GM04503 (cell line): ENCODE measurements at places on chromosomes 2 and 18.

- no peak for DNase-seq
Observed at GRCh38 chr2:62391696-62392095, 114.3 kb downstream of the TMEM17 start.

GRCh38 chr2:51291762-51292551 lies 260.0 kb upstream of the NRXN1 start:
- DNase-seq: no peak

DNA sequence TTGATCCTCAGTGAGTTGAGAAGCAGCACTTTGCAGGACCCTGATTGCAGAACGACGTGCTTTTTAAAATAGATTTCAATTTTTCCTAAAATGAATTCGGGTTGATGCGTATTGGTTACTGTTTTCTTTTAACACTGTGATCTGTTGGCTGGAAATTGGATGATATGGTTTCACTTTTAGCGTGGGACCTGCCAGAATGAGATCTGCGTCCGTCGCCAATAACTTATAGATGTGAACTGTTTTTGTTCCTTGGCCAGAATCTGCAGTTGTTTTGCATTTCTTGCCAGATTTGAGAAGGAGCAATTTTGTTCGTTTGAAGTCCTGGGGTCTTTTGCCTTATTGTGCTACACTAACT lies 703 bp downstream of the UGGT1 start:
- no peak for DNase-seq

DNA sequence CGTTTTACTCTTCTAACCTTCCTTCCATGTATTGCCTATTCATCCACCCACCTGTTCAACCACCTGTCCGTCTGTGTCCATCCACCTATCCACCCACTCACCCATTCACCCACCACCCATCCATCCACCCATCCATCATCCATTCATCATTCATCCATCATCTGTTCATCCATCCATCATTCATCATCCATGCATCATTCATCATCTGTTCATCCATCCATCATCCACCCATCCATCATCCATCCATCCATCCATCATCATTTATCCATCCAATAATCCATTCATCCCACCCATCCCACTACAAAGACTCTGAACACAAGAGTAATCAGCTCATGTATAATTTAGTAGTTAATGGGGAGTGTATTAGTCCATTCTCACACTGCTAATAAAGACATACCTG lies 78.0 kb downstream of the ACOXL start:
- DNase-seq: no peak

- no peak for DNase-seq
Observed at GRCh38 chr2:54954705-54955357, 95.4 kb downstream of the RTN4 start.

DNA sequence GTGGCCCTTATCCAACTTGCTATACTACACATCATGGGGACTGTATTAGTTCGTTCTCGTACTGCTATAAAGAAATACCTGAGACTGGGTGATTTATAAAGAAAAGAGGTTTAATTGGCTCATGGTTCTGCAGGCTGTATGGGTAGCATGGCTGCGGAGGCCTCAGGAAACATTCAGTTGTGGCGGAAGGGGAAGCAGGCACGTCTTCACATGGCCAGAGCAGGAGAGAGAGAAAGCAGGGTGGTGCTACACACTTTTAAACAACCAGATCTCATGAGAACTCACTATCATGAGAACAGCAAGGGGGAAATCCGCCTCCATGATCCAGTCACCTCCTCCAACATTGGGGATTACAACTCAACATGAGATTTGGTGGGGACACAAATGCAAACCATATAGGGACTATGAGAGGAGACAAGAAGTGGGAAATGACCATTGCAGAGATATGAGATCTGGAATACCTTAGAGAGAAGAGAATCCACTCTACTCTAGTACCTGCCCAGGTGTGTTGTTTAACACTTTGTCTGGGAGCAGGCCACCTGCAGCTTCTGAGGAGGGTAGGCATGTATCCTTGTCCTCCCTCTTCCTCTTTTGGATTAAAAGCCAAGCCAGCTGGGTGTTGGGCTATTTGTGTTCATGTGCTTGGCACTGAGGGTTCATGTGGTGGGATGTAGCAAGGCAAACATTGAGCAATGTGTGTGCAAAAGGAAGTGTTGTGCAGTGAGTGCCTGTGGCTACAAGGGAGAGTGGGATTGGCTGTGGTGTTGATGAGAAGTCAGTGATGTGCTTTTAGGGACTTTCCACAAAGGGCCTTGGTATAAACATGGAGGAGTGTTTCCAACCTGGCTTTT lies 22.8 kb downstream of the TTLL4 start:
- DNase-seq: no peak

DNA sequence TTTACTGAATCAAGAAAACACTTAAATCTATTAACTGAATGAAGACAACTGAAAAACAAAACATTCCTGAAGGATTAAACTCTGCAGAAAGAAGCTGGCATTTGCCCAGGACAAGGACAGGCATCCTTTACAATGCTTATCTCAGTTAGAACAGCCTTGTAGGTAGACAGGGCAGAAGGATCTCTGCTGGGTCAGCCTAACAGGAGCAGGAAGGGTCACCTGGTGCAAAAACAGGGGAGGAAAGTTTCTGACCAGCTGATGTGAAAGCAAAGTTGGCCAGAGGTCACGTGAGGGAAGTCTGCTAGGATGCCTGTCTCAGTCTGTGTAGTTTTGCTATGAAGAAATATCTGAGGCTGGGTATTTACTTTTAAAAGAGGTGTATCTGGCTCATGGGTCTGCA lies 348.6 kb downstream of the ANAPC1 start:
- peak; percentile 27 for DNase-seq

DNA sequence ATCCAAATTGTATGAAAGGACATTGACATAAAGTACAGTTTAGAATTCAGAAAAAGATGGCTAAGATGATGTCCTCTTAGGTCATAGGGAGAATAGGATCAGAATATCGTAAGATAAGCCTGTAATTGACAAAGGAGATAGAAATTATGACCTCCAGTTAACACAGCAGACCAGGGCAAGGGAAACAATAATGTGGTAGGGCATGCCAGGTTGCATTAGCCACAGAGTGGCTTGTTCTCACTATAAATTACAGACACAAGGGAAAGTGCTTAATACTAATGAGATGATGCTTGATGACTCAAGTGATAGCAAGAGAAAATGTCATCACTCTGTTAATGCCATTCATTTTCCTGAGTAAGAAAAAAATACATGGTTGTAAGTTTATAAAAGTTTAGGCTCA lies 48.9 kb upstream of the LRP1B start:
- no peak for DNase-seq

DNA sequence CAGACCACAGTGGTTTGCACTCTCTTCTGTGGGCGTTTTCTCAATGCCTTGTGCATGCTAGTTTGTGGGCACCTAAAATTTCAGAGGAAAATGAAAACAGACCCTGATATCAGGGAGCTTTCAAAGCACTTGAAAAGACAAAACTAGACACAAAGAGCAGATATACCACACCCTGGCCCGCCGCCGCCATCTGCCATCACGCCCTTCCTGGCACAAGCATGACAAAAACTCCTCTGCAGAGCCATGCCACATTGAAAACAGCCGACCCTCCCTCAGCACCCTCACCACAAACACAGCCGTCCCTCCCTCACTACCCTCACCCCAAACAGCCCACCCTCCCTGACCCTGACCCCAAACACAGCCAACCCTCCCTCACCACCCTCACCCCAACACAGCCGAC lies 84.8 kb upstream of the RAB6C start:
- no peak for DNase-seq

DNA sequence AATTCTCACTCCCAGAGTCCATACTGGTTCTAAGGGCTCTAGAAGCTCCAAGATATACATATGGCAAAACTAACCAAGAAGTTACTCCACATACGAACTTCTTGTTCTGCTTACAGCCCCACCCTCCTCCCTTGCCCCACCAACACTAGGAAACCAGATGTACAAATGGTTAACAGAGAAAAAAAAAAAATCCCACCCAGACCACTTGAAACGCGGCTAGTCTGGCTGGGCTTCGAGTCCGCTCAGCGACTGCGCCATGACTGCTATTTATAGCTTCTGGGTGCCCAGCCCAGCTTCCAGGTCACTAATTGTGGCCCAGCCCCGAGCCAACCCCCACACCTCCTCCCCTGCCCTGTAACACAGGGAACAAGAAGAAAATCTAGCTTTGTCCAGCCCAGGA lies 47.0 kb upstream of the IHH start:
- no peak for DNase-seq

GRCh38 chr2:218865999-218866398 lies 6.4 kb downstream of the WNT6 start:
- DNase-seq: no peak

DNA sequence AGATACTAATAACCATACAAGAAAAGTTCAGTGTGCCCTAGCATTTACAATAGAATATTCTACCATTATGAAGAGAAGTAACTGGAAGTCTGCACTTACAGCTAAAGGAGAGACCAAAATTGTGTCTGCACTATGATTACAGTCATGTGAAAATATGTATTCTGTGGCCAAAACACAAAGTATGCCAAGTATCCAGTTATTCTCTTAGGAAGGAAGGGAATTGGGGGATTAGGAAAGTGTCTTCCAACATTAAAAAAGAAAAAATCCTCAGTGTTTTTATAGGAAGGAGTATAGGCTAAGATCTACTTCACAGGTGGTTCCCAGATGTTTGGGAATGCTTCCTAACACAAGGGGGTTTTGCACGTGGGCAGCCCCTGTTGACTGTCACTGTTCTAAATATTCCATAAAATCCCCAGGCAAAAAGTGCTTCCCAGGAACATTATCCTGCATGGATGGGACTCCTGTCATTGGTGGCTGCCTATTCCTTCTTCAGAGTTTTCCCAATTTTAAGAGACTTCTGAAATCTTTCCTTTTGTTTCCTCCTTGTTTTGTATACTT lies 180.2 kb upstream of the KLHL29 start:
- DNase-seq: no peak

DNA sequence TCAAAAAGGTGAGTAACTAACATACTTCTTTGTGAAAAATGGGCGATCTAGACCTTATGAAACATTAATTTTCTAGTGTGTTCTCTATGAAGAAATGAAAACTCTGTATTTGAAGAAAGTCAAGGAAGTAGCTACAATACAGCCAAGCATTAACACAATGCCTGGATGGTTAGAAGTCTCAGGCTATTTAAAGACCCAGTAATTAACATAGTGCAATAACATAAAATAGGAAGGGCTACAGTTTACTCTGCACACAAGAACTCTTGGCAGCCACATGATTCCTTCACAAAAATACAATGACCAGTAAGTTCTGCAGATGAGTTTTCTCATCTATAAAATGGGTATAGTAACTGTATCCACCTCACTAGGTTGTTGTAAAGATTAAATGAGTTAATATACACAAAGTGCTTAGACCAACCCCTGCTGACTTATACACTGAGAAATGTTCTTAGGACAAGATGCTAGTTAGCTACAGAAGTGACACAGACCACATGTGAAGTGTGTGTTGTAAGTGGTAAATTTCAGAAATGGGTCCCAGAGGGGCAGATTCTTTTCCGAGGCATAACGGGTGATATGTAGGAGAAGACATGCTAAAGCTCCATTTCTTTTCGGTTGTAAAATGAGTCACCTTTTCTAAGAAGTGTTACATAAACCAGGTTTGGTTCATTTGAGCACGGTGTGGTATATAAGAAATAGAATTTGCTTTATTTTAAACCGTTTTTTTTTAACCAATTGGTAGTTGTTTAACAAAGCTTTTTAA lies 61.8 kb downstream of the CXCR4 start:
- no peak for DNase-seq

GRCh38 chr2:188678882-188679281 lies 295.3 kb upstream of the COL3A1 start:
- DNase-seq: no peak

- no peak for DNase-seq
Observed at GRCh38 chr2:10817413-10817812, 4.8 kb upstream of the PDIA6 start.

DNA sequence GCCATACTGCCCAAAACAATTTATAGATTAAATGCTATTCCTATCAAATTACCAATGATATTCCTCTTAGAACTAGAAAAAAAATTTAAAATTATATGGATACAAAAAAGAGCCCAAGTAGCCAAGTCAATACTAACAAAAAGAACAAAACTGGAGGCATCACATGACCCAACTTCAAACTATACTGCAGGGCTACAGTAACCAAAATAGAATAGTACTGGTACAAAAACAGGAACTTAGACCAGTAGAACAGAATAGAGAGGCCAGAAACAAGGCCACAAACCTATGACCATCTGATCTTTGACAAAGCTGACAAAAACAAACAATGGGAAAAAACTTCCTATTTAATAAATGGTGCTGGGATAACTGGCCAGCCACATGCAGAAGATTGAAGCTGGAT lies 86.1 kb upstream of the KYNU start:
- no peak for DNase-seq

- no peak for DNase-seq
Observed at GRCh38 chr2:226550801-226551200, 248.8 kb downstream of the IRS1 start.

DNA sequence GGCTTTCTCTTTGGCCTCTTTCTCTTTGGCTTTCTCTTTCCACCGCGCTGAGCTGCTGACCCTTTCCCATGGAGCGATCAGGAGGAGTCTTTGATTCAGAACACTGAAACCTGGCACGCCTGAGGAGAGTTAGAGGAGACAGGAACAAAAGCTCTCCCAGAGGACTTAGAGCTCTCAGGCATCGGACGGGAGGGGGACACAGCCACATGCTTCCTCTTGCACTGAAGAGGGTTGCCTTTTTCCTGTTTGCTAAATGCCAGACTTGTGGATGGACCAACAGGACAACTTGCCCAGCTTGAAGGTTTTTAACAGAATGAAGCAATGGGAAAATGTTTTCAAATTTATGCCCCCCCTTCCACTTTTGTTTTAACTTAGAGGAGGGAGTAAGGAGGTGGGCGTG lies 3.6 kb upstream of the PTPN18 start:
- DNase-seq: no peak

DNA sequence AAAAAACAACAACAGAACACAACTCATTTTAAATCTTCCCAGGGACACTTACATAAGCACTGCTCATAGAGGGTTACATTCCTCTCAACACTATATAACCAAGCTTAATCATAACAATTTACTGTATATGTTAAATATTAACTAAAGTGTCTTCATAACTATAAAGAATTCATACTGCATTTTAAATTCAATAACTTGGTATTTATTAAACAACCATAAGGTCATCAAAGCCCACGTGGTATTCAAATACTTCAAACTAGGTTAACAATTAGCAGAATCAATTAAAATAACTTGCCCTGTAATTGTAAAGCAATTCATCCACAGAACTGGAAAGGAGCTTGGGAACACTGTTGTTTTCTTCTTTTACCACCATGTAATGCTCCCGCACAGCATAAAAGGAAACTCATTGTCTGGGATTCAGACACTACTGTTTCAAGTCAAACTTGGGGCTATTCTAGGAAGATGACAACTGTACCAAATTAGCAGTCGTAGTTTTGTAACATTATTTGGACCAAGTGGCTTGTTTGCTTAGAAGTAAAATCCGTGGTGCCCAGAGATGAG lies 10.4 kb downstream of the GAREM1 start:
- DNase-seq: no peak

- DNase-seq: peak; percentile 72
Observed at GRCh38 chr2:200713003-200713703, 98.6 kb upstream of the BZW1 start.

GRCh38 chr2:241852981-241853631 lies 5.6 kb downstream of the PDCD1 start:
- no peak for DNase-seq

GRCh38 chr2:69742322-69742952 lies 503 bp downstream of the ANXA4 start:
- DNase-seq: no peak

GRCh38 chr2:46615986-46616485 lies 136.7 kb downstream of the TMEM247 start:
- no peak for DNase-seq

- no peak for DNase-seq
Observed at GRCh38 chr2:124988111-124988510, 963.0 kb downstream of the CNTNAP5 start.

- DNase-seq: no peak
Observed at GRCh38 chr2:26387189-26387588, 14.5 kb upstream of the DRC1 start.
